ENCODE measurements at places on chromosomes 3 and 15. TPM values are rescaled to one million over a fixed set of nuclear protein-coding genes. Genes with fewer than 3 reads are reported as not detected.

DNA sequence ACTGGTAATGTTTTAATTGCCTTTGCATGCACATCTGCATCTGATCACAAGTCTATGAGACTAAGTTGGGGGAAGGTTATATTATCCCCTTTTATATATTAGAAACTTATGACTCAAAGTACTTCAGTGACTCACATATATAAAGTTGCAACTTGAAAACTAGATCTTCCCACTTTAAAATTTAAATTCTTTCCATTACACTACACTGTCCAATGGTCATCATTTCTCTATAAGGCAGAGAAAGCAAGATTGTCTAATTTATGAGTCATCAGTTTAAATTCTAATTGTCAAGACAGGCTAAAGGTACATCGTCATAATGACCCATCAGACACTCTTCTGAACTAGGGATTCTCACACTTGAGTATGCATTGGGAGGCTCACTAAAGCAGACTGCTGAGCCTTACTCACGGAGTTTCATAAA, 37.9 kb downstream of the CPA3 start:
- no peak overlapping the region for H3K27ac ChIP-seq
- peaks cover 16% of the 10 kb centered on the region for H3K27me3 ChIP-seq
- no peak overlapping the region for H3K4me3 ChIP-seq

GRCh38 chr3:167051421-167051820, 328.7 kb downstream of the ZBBX start:
- DNase-seq, result no peak
- H3K27ac ChIP-seq, result no peak overlapping the region
- H3K4me3 ChIP-seq, result no peak overlapping the region

DNA sequence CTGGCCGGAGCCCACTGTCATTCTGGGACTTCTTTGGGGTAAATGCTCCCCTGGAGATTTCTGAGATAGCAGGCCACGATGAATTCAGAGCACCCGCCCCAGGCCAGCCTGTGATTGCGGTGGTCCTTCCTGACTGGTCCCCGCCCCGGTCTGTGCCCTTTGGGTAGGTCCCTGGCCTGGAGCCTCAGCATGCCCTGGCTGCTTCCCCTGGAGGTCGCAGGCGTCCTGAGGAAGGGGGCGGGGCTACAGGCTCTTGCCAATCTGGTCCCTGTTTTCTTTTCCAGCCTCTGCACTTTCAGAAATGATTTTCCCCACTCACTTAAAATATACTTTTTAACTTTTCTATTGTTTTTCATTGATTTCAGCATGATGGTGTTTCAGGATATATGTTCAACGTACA, 250.2 kb upstream of the ATP10A start:
- no peak for DNase-seq
- no peak overlapping the region for H3K4me3 ChIP-seq
- no peak overlapping the region for H3K27ac ChIP-seq

DNA sequence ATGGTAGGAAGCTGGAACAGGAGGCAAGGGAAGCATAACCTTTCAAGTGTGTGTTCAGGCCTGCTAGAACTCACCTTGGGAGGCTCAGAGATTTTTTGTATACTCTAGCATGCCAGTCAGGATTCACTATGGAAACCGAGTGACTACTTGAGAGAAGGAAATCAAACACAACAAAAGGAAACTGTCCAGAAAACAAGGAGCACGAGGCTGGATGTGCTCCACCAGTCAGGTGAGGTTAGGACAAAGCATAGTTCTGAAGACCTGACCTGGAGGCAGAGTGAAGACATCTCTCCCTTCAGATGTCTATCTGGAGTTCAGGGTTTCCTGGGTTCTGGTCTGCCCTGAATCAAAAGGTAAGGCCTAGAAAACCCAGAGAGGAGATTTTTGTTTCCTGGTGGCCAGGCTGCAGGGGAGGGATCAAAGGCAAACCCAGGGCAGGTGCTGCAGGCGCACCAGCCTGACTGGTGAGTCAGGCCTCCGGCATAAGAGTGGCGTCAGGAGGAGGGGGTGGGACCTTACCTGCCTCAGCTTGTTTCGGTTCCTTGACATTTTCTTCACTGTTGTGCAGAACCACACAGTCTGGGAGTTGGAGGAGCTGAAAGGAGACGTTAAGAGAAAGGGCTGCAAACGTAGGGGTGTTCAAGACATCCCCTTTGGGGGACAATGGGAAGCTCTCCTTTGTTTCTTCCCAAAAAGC, 52.2 kb upstream of the OSBPL11 start:
- no peak overlapping the region for H3K4me3 ChIP-seq
- H3K36me3 ChIP-seq, result no peaks in the 10 kb centered on the region
- DNase-seq, result no peak
- H3K4me1 ChIP-seq, result no peaks in the 10 kb centered on the region

GRCh38 chr3:39276746-39277145, 3.1 kb downstream of the CX3CR1 start:
- H3K4me1 ChIP-seq, result peaks cover 32% of the 10 kb centered on the region
- H3K4me3 ChIP-seq, result no peak overlapping the region
- H3K27me3 ChIP-seq, result no peaks in the 10 kb centered on the region

The NRG4 gene
- 0.93 TPM for total RNA-seq

The MESD gene
- total RNA-seq, result 23.8 TPM
